Transverse colon (tissue), 4 donors: ENCODE measurements at places on chromosomes 2 and 18. TPM values are rescaled to one million over a fixed set of nuclear protein-coding genes. Genes with fewer than 3 reads are reported as not detected.

FAHD2B gene
- total RNA-seq: 0.60 TPM

DNA sequence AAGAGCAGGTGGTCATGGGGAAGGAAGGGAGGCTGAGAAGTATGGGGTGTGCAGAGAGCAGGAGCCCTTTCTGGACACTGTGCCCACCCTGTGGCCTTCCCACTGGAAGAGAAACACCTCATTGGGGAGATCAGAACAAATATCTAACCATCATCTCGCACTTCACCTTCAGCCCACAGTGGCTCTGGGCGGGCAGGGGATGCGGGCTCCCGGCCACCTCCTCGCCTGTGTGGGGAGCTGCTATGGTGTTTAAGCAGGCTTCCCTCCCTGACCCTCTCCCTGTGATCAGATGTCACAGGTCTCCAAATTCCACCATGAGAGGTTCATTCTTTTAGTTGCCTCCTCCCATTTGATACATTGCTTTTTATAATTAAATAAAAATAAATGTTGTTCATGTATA, 5.0 kb downstream of the FBLN7 start:
- no peak for DNase-seq

- no peak for DNase-seq
Observed at GRCh38 chr18:76567835-76568445, 72.9 kb upstream of the ZNF516 start.

TLX2 gene
- total RNA-seq: 2.5 TPM

- no peak for DNase-seq
Observed at GRCh38 chr2:234932591-234933168, 19.1 kb upstream of the SH3BP4 start.
